ENCODE measurements at places on chromosomes 5 and 9.

- no peak for DNase-seq
Measured at GRCh38 chr5:168608386-168608785, 29.2 kb upstream of the PANK3 start.

- DNase-seq, result no peak
Measured at GRCh38 chr9:77714077-77714549, 66.0 kb upstream of the GNA14 start.

DNA sequence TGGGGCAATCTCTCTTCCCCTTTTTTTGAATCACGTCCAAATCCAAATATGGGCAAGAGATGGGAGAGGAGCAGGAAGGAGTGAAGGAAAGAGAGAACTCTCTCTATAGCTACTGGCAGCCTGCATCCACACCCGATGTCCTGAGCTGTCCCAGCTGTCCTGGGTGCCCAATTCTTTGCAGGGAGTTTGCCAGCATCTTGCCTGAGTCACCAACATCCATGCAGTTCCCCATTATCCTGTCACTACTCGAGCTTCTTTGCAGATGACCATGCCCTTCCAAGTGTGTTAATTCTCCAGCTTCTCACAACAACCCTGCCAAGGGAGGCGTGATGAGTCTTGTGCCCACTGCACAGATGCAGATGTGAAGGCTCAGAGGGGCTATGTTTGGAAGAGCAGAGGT lies 127.1 kb downstream of the NSG2 start:
- DNase-seq, result no peak

GRCh38 chr5:78843436-78843835 lies 141.7 kb downstream of the ARSB start:
- no peak for DNase-seq

DNA sequence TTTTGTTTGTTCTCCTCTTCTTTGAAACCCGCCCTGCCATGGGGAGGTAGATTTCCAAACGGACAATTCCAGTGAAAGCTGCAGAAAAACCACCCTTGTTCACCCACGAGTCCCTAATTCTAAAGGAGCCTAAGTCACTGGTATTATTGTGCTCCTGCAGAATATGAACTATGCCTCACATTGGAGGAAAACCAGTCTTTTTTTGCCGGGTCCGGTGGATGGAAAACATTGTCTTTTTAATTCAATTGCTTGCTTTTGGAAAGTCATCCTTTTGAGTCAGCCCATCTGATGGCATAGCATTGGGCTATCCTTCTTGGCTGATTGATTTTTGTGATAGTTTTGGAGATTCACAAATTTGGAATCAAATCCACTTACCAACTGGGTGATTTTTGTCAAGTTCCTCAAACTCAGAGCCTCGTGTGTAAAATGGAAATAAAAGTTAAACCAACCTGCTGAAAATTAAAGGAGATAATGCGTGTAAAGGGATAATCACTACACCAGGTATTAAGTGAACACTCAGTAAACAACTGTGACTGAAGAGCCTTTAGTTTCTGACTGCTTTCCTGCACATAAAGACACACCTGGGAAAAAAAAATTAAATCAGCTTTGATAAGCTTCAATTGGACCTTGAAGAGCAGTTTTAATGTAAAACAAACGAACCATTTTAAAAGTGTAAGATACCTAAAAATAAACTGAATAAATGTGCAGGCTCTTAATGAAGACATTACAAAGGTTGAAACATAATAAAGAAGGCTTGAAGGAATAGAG lies 780 bp upstream of the CCNJL start:
- DNase-seq, result no peak

- no peak for DNase-seq
Measured at GRCh38 chr5:132777209-132778069, at the start of gene SEPTIN8. TSS of gene SEPTIN8 (minus strand) at chr5:132777239. CDS start at chr5:132777137, 102 bp downstream.

DNA sequence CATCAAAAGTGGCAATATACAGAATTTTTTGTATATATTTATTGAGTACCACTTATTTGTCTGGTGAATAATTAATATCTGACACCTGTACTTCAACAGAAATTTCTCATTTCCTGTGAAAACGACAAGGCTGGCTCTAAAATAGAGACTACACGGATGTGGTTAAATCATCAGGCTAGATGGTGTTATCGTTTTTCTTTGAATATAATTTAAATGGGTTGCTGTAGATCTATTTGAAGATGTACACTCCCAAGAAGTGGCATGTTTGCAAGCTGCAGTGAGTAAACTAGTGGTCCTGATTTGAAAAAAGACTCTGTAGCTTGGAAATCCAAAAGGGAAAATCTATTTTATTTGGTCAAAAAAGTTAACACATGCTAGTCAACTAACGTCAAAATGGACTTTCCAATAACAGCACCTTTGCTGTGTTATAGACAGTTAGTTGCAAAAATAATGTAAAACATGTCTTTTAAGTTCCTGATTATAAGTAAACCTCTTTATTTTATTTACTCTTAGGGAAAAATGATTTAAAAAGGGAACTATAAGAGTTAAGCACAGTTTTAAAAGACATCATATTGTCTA lies 13.8 kb downstream of the ST8SIA4 start:
- no peak for DNase-seq

DNA sequence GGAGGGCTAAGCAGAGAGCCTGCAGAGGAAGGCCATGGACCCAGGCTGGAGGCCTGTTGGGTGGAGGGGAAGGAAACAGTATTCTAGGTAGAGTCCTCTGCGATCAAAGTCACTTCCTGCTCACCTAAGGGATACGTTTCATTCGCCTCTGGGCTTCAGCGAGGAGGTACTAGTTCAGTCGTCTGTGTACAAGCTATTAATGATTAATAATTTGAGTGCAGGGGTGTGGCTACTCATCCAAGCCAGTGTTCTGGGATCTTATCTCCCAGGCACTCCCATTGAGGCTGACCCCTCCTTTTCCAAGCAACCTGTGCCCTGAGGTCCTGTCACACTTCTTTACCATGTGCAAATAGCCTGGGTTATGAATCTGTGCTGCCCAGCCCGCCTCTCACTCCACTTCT lies 25.2 kb downstream of the RALGPS1 start:
- DNase-seq, result no peak

DNA sequence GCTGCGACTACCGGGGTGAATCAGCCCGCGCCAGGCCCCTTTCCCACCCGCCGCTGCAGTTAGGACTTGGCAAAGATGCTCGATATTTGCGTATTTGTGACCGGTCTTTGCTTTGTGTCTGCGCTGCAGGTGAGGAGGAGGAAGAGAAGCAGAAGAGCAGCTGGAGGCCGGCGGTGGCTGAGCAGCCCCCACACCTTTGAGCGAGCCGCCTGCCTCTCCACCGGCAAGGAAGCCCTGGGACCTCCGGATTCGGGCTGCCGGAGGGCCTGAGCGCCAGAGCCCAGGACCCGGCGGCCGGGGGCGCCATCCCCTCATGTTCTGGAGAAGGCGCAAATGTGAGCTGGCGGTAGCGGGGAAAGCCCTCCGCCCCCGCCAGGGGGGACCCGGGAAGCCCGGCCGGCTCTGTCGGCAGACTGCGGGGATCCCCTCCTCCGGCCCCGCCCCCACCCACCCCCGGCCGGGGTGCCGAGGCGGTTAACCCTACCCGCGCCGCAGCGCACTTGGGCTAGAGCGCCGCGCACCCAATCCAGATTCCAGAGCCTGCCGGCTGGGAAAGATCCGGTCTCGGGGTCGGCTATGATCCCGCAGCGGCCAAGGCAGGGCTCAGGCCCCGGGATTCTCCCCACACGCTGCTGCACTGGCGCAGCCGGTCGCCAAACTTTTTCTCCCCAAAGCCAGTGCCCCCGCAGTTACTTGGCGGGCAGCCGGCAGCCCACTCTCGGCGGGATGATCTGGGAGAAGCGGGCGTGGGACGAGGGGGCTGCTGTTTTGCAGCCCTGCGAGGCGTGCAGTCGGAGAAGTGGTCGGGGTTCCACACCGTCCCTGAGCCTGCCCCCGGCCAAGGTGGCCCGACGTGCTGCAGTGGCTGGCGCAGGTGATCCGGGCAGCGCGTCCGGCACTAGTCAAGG lies 800 bp upstream of the KCNN2 start:
- peak; percentile 67 for DNase-seq

DNA sequence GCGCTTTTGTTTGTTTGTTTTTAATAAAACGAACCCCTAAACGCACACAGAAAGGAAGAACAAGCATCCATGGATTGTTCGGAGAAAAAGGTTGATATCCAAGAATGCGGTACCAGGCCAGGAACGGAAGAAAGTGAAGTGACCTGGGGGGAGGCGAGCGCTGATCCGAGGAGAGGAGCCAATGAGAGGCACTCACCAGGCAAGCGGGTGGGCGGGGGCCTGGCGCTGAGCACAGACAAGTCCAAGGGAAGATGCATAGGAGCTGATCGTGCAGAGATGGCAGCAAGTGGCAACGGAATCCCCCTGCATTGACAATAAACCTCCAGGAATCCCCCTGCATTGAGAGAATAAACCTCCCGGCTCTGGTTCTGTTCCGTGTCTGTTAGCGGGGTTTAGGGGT lies 8.4 kb downstream of the OBP2B start:
- no peak for DNase-seq

- DNase-seq, result no peak
Measured at GRCh38 chr5:126531543-126532120, 63.4 kb downstream of the ALDH7A1 start.

GRCh38 chr9:129849901-129850300 lies 14.6 kb downstream of the USP20 start:
- no peak for DNase-seq

GRCh38 chr9:14868772-14869583 lies 41.2 kb downstream of the FREM1 start:
- DNase-seq, result no peak

- DNase-seq, result no peak
Measured at GRCh38 chr9:112487799-112488340, 1.2 kb downstream of the KIAA1958 start.

GRCh38 chr5:16916262-16916878 lies 19.7 kb downstream of the MYO10 start:
- DNase-seq, result no peak

GRCh38 chr5:88769165-88769564 lies 113.8 kb downstream of the MEF2C start:
- DNase-seq, result no peak

- no peak for DNase-seq
Measured at GRCh38 chr5:67297376-67297775, 100.8 kb upstream of the CD180 start.

GRCh38 chr9:8764051-8764450 lies 964.5 kb upstream of the DMAC1 start:
- no peak for DNase-seq

GRCh38 chr5:126335886-126336285 lies 87.3 kb upstream of the GRAMD2B start:
- DNase-seq, result no peak

GRCh38 chr5:79183011-79183410 lies 52.9 kb upstream of the JMY start:
- no peak for DNase-seq

DNA sequence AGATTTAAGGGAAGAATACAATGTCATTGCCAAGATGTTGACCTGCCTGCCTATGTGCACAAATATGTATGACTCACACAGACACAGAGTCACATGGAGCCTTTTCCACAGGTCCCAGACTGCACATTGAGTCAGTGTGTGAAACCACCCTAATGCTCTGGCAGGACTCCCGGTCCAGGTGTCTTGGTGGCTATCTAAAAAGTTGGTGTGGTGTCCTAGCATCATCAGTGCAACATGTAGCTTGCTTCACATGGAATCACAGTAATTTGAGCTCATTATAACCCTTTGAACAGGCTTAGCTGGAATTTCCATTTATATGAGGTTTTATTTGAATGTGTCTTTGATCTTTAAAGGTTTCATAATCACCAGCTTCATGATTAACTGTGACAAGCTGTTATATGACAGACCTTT lies 10.7 kb downstream of the IFNA5 start:
- DNase-seq, result no peak

DNA sequence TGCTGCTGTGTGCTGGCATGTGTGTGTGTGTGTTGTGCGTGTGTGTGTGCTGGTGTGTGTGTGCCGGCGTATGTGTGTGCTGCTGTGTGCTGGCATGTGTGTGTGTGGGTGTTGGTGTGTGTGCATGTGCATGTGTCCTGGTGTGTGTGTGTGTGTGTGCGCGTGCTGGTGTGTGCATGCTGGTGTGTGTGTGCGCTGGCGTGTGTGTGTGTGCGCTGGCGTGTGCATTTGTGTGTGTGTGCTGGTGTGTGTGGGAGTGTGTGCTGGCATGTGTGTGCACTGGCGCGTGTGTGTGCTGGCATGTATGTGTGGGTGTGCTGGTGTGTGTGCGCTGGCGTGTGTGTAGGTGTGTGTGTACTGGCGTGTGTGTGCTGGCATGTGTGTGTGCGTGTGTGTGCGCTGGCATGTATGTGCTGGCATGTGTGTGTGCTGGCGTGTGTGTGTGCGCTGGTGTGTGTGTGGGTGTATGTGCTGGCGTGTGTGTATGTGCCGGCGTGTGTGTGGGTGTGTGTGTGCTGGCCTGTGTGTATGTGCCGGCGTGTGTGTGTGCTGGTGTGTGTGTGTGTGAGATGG lies 20.1 kb downstream of the UNC5A start:
- DNase-seq, result no peak

DNA sequence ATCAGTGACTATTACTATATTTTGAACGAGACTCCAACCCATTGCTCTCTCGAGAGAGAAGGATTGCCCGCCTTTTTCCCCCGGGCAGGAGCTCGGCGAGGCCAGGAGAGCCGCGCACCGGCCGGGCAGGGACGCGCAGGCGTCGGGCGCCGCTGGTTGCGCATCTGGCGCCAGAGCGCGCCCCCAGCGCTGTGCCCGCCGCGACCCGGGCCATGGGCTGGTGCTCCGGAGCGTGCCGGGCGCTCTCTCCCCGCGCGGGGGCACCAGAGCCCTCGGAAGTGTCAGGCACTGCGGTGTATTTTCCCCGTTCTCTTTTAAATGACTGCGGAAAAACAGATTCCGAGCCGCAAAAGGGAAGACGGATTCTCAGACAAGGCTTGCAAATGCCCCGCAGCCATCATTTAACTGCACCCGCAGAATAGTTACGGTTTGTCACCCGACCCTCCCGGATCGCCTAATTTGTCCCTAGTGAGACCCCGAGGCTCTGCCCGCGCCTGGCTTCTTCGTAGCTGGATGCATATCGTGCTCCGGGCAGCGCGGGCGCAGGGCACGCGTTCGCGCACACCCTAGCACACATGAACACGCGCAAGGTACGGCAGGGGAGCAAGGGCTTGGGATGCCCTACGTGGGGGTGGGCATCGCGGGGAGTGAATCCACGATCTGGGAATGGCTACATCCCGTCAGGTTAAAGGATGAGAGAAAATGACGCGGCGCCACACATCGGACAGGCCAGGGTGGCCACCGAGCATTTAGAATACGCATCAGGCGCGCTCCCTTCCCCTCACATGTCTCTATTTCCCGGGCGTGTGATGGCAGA lies 1.1 kb upstream of the NTRK2 start:
- no peak for DNase-seq

GRCh38 chr5:121937762-121938161 lies 24.0 kb upstream of the SRFBP1 start:
- DNase-seq, result no peak

Measured in iPS DF 19.7 (cell line).